ENCODE measurements at places on chromosomes 11 and 22.

DNA sequence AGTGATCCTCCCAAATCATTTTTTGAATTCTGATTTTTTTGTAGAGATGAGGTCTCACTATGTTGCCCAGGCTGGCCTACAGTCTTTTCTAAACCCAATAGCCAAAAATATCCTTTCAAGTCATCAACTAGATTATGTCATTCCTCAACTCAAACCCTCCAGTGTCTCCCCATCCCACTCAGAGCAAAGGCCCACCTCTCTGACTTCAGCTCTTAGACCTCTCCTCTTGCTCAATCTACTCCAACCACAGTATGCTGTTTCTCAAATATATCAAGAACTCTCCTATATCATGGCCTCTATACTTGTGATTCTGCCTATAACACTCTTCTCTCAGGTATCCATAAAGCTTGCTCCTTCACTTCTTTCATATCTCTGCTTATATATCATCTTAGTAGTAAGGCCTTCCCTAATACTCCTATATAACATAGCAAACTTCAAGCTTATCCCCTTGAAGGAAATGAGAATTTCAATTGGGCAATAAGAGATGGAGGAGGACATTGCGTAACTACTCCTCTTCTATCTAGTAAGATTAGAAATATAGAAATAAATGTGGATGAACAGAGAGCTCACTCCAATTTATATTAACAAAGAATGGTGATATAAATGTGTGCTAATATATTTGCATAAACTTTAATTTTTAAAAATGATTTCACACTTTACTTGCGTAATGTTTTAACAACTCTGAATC is 24.5 kb downstream of the DLG2 start:
- no peak for DNase-seq

DNA sequence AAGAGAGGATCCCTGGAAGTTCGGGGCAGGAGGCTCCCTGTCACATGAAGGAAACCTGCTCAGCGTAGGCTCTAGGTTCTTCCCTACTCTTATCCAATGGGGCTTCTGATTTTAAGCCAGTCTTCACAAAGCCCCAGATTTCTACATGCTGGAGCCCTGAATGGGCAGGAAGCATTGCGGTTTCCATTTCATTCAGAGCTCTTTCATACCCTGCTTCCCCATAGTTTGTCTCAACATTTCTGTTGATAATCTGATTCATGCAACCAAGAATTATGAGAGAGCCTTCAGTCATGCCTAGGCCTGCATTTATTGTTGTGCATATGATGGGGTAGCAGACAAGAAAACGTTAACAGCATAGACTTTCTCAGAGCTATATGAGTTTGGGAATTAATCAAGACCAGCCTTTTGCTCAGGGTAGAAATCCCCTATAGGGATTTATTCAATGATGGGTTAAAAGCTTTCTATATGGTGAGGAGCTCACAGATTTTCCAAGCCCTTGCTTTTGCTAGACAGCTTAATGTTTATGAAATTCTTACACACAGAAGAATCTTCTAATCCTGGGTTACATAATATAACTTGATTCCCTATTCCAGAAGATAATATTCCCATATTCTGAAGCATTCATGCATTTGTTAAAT is 15.9 kb downstream of the OR51B4 start:
- no peak for DNase-seq

DNA sequence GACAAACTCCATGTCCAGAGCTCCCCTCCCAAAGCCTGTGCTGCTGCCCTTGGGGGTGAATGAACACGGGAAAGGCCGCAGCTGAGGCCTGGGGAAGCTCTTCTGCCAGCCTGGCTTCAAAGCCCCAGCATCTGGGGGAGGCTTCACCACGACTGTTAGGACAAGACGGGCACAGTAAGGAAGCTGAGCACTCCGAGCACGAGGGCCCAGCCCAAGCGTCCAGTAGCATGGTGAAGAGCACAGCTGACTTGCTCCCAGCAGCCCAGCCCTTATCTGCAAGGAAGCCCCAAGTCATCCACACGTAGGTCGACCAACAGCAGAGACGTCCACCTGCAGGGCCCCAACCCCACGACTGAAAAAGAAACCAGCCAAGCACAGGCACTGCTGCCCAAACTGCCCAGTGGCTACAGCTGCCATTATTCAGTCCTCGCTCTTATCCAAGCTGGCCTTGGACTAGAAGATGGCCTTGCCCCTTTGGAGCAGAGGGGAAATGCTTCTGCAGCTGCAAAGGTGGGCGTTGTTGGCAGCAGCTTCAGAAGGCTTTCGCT is 62.5 kb downstream of the SHANK2 start:
- no peak for DNase-seq

GRCh38 chr11:662689-663274 is 25.7 kb downstream of the DRD4 start:
- no peak for DNase-seq

DNA sequence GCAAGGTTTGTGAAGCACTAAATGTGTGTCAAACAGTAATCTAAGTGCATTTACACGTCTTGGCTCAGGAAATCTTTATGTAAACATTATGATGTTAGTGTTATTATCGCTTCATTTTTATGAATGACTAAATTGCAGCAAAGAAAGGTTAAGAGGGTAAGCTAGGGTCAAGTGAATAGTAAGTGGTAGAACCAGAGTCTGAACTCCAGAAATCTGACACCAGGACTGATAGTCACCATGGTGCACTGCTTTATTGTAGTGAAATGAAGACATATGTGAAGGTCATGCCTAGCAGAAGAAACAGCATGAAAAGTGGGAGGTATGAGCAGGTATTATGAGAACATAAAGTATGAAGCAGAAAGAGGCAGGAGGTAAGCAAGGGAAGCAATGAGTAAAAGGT is 368.7 kb upstream of the TENM4 start:
- DNase-seq: no peak

Data from GOT3 (cell line).